ENCODE measurements at places on chromosomes 5 and 9.

- no peak for DNase-seq
Observed at GRCh38 chr5:33105521-33105941, 335.2 kb upstream of the TARS1 start.

DNA sequence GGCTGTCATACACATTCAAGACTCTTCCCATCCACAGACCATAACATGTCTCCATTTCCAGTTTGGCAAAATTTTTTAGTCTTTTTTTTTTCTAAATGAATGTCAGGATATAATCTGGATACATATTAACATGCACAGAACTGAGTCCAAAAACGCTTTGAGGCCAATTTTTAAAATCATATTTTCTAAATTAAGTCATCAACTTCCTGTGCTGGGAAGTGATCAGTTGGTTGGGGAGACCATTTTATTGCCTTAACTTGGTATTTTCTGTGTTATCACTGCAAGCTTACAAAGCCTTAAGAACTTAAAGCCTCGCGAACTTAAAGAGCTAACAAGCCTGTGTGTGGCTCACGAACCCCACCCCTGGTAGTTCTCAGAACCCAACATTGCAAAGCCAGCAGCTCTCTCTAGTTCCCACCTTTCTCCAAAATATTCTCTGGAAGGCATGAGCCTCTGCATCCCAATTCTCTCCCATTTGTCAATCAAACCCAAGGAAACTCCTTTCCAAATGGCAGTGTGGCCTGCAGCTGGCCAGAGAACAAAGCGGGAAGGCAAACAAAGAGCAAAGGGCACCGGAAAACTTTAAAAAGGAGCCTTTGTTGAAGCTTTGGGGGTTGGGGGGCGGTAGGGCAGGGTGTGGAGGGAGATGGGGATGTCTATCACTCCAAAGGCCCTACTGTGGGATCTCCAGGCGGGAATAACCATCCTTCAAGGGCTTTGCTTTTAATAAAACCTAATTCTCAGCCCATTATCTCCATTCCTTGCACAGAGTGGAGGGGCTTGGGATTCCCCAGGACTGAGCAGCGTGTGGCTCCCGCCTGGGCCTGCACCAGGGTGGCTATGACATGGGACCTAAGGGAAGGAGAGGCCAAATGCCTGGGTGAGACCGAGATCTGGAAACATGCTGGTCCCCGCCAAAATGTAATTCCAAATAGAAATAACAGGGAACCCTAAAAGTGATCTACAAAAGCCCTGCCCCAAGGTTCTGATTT is 65.0 kb downstream of the ROR2 start:
- DNase-seq: no peak

- no peak for DNase-seq
Observed at GRCh38 chr9:3475300-3476020, 50.3 kb downstream of the RFX3 start.

DNA sequence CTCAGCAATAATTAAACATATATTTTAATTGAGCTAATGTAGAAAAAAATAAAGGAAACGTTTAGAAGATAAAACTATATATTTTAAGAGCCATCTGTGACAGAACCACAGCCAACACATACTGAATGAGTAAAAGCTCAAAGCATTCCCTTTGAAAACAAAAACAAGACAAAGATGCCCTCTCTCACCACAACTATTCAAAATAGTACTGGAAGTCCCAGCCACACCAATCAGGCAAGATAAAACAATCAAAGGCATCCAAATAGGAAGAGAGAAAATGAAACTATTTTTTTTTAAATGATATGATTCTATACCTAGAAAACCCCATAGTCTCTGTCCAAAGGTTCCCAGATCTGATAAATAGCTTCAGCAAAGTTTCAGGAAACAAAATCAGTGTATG is 262.0 kb downstream of the HTR1A start:
- DNase-seq: no peak

DNA sequence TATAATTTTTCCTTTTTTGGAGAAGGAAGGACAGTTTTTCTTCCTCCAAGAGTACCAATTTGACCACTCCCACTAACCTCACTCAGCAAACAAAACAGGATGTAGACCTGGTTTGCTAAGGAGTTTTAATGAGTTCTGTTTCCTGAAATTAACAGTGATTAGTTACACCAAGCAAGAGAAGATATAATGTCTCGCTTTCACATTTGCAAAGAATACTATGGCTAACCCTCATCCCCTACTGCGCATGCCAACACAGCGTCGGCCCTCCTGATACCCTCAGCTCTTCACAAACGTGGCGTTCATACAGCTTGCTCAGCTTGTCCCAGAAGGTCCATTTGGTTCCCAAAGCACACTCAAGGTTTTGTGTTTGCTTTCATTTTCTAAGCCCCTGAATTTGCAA is 41.9 kb upstream of the IPPK start:
- no peak for DNase-seq

DNA sequence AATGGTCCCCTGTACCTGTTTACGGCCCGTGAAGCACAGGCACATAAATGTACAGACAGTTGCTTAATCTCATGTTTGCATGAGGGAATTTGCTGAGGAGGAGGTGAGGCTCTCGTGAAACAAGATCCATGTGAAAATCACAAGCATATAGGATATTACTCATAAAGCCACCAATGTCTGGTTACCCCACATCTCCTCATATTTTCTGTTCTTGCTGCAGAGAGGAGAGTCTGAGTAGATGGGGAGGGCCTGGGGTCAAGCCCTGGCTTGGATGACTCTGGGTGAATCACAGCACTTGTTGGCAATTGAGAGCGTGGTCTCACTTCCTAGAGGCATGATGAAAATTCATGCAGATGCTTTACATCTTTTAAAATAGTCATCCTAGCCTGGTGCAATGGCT is 975 bp downstream of the AGXT2 start:
- DNase-seq: no peak

GRCh38 chr9:77177894-77178794 is 810 bp downstream of the VPS13A start:
- DNase-seq: peak; percentile 37

GRCh38 chr5:120405286-120405864 is 58.7 kb upstream of the PRR16 start:
- DNase-seq: no peak

DNA sequence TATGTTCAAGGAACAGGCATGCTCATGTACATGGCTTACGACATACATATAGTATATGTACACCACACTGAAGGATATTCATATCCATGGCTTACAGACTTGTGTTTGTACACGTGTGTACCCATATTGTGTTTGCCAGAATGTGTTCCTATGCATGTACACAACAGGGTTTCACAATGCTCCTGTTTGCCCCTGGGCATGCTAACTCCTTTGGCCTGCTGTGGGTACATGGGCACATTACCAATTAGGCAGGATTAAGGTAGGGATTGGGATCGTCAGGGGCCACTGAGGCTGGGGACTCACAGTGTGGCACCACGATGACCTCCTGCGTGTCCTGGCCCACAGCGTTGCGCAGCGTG is 26.2 kb downstream of the PDGFRB start:
- DNase-seq: no peak

DNA sequence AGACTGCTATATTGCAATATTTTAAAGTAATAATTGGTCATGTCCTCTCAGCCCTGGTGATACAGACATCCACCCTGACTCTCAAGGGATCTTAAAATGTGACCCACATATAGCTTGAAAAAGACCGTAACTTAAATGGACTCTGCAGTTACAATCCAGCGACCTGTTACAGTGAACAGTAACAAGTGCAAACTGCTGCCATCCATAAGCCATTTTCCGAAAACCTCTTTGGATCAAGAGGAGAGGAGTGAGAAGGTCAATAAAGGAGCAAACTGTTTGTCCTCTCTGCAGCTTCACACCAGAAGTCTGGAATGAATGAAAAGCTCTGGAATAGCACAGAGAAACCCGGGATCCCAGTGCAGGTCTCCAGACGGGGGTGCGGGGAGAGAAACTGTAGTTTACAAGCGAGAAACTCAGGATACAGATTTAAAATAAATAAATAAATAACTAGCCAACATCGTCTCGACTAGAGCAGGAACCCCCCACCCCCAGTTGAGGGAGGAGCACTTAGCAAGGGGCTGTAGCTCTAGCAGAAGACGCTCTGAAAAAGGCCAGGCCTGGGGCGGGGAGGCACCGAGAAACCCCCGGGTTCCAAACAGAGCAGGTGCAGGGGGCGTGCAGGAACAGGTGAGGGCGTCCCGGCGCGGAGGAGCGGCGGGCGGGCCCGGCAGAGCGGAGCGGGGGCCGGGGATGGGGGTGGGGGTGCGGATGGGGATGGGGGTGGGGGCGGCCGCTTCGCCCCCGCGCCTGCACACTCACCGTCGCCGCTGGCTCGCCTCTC is 572 bp downstream of the ZDHHC21 start:
- no peak for DNase-seq

GRCh38 chr9:3150074-3150473 is 306.2 kb upstream of the PUM3 start:
- DNase-seq: no peak

DNA sequence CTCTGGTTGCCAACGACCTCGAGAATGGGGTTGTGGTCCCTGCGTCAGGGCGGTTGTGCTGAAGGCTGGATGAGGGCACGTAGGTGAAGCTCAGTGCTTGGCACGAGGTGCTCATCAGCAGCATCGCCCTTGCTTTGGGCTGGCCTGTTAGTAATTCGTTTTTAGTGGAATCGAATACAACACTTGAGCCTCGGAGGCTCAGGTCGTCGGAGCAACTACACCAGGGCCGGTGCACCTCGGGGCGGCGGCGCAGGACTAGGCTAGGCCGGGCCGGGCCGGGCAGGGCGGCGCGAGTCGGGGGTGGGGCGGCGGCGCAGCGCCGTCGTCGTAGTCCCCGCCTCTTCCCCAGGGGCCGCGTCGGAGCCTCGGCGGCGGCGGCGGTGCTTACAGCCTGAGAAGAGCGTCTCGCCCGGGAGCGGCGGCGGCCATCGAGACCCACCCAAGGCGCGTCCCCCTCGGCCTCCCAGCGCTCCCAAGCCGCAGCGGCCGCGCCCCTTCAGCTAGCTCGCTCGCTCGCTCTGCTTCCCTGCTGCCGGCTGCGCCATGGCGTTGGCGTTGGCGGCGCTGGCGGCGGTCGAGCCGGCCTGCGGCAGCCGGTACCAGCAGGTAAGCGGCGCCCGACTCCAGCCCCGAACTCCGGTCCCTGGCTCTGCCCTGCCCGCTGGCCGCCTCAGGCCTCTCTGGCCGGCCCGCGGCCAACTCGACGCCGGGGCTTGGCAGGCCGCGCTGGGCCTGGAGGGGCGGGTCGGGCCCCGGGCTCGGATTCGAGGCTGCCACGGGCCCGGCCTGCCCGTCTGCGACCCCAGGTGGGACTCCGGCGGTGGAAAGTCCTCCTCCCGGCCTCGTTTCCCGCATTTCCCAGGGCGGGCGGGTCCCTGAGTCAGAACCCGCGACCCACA is at the start of gene NDFIP1:
Gene NDFIP1, plus strand, starts transcription at position 348 of the 899 bp plus-strand sequence. Its CDS starts 196 bp downstream, at position 544.
- DNase-seq: peak; percentile 68

DNA sequence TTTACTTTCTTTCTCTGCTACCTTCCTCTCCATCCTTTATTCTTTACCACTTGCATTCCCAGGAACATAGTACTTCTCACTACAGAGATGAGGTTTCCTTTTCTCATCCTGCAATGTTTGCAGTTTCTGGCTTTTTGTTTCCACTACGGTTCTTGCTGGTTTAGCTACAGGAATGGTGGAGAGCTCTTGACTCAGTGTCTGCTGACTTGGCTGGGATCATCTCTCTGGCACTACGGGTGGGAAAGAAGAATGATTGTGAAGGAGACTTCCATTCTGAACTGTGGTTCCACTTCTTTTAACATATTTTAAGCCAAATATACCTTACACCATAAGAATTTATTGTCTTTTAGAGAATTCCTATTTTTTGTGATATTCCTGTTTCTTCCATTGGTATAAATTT is 65.1 kb downstream of the NREP start:
- no peak for DNase-seq
